Stimulated activated CD8-positive, alpha-beta memory T cell treated with anti-CD3 and anti-CD28 coated beads, Interleukin-12 subunit alpha, Interleukin-12 subunit beta, amount 100 ng/mL, for 4 hours (primary cell): ENCODE measurements at places on chromosomes 2 and 18.

GRCh38 chr2:43158259-43158880 lies 68.0 kb downstream of the ZFP36L2 start:
- no peak for DNase-seq

GRCh38 chr18:27428120-27428519 lies 243.0 kb upstream of the CHST9 start:
- no peak for DNase-seq

DNA sequence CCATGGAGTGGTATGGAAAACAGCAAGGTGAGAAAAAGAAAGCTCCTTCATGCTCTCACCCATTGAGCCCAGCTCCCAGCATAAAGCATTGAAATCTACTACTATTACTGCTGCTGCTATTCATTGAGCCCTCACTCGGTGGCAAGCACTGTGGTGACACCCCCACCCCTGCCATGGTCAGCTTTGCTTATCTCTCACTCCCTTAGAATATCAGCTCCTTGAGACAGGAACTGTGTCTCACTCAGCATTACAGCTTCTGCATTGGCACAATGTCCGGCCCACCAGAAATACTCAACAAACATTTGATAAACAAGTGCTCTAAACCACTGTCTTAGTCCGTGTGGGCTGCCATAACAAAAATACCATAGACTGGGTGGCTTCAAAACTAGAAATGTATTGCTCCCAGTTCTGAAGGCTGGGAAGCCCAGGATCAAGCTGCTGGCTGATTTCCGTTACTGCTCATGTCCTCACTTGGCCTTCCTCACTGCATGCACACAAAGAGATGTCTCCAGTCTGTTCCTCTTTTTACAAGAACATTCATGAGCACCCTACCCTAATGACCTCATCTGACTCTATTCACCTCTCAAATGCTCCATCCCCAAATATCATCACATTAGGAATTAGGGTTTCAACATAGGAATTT lies 116.3 kb downstream of the ZBTB7C start:
- no peak for DNase-seq

DNA sequence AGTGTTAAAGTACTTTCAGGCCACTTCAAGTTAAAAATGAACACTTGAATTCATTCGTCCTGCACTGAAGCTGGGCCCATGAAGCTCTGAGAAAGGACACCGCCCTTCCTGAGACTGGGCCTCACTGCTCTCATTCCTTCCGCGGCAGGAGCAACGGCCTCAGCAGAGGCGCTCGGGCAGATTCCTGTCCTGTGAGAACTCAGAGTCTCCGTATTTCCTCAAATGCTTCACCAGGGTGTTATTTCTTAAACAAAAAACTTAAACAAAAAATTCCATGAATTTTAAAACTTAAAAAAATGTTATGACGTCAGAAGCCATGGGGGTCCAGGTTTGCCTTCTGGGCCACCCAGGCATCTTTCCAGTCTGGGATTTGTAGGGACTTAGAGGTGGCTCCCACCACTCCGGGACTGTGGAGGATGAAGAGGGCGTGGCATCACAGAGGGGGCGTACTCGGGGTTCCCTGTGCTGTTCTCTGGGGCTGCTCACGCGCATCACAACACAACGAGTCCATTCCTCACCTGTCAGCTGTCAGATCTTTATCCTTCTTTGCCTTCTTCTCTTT lies 115.9 kb upstream of the ASB18 start:
- DNase-seq: no peak

DNA sequence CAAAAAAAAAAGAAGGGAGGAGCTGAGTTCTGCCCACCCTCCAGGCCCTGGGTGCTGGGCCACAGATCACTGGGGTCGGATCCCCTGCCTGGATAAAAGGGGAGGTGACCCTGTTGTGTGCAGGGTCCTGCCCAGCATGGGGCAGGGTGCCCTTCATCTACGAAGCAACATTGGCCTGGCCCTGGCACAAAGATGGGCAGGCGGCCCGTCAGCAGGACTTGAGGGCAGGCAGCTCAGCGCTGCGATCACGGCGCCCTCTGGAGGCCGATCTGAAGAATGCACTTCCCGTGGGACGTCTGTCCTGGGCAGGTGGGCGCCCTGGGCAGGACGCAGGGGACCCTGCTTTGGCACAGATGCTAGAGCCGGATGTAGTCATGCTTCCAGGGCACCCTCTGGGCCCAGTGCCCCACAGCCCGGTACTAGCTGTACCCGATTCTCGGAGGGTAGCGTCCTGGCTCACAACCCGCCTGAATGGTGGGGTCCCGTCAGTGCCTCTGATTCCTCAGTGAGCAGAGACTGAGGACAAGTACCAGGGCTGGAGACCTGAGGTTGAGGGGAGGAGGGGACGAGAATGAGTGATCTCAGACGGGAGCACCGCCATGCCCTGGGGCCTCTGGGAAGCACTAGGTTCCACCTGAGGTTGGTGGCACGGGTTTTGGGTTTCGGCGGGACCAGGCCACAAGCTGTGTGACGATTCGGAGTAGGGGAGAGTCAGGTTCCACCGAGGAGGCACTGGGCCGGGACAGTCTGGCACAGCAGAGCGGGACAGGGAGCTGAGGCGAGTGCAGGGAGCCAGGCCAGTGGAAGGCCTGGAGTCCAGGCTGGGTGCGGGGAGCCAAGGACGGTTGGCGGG lies 18.0 kb downstream of the ARID5A start:
- no peak for DNase-seq

GRCh38 chr2:74290066-74290465 lies 53.1 kb downstream of the SLC4A5 start:
- no peak for DNase-seq

GRCh38 chr2:161384864-161385263 lies 31.2 kb upstream of the TBR1 start:
- DNase-seq: no peak

- no peak for DNase-seq
Observed at GRCh38 chr18:49189772-49190171, 239.0 kb upstream of the SMAD7 start.

DNA sequence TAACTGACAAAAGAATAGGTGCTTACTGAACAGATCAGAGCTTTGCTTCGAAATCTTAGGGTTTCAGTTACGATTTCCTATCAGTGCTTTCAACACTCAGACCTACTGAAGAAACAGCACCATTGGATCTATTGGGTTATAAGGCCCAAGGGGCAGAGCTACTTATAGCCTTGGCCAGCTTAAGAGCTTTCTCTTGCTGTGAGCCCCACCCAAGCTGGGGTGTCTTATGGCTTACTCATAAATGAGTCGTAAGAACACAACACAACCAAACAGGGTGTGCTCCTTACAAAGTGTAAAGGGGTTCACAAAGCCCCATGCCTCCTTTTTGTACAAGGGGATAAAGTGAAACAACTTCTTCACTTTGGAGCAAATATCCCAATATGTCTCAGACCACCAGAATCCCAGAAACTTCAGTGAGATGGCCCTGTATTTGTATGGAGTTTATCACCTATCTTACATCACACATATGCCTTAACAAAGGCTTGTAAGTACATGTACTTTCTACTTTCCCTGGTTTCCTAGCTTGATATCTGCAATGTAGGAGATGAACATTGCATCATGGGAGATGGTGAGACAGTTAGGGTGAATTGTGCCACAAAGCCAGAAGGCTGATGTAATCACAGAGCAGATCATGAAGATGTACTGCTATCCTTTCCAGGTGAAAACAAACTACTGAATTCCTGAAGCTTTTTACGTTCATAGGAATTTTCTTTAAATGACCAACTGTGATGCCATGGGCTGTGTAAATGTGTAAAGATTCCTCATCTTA lies 115.5 kb upstream of the GLI2 start:
- no peak for DNase-seq

GRCh38 chr2:232675381-232675780 lies 21.8 kb upstream of the GIGYF2 start:
- no peak for DNase-seq

- no peak for DNase-seq
Observed at GRCh38 chr2:95044601-95045000, 19.1 kb downstream of the MAL start.

DNA sequence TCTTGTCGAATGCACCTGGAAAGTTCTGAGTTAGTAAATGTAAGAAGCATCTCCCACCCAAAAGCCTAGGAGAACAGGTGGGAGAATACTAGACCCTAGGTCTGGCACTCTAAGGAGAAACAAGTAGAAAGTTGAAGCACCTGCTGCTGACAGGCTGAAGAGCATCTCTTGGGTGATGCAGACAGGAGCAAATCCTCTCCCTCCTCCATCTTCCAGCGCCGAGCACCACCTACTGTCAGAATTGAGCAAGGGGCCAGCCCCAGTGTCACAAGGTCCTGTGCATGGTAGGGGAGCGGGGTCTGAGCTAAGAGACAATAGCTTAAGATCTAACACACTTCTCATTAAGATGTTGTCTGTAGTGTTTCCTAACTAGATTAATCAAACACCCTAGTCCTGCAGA lies 52.9 kb downstream of the HK2 start:
- no peak for DNase-seq

GRCh38 chr18:63677500-63678225 lies 16.0 kb upstream of the SERPINB3 start:
- DNase-seq: no peak

DNA sequence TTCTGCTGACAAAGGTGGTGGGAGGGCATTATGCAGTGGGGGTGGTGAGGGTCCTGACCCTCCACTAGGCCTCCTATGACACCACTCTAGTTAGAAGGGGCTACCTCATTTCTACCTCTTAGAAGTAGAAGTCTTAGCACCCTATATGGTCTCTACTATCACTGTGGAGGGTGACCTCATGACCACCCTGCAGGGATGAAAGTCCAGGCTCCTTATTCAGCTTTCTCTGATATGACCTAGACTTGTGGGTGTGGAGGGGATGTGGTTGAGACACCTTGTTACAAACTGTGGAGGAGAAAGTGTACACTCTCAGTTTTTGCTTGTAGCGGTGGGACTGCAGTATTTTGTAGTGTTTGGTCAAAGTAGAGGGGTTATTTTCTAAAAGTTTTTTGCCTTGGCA lies 18.6 kb downstream of the TMEM182 start:
- DNase-seq: no peak

DNA sequence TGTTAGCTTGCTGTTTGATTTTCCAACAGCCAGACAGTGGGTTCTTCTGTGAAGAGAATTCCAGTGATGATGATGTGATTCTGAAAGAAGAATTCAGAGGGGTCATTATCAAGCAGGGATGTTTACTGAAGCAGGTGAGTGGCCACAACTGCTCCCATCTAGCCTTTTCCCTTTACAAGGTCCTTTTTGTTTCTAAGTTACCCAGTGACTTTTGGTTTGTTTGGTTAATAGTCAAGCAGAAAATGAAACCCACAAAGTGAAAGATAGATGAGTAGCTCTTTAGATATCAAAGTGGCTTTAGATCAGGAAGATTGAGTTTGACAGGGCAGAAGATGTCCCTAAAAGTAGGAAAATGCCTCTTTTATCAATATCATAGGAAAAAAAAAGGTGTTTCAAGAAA lies 23.3 kb downstream of the PLEK start:
- DNase-seq: no peak

DNA sequence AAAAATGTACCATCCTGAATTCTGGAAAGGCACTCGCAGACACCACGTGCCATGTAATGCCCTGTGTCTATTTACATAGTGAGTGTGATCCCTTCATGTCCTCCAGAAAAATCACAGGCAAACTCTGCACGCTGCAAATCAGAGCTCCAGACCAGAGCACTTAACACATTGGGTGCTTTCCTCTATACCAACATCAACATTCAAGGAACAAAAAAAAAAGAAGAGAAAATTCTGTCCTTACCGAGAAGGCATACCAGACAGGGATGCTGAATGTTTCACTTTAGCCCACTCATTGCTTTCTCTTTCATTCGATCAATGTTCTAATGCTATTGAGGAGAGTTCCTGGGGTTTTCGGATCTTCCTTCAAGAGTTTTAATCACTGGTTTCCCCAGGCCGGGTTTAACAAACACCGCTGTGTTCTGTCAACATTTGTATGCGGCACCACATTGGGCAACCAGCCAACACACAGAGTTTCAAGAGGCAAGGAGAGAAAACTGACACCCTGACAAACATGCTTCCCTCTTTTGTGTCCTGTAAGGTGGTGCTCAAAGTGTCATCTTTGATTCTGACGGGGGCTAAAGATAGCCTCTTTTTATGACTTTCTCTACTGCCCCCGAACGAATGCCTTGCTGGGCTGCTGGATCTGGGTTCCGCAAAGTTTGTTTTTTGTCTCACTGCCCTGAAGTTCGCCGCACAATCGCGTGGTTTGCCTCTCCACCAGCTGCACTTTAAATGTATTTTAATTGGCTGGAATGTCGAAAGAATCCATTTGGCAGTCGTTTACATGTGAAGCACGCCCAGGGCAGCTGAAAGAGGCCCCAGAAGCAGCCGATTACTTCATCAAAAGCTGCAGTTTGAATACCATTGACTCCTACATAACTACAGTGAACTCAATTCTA lies 106.4 kb upstream of the NCKAP5 start:
- no peak for DNase-seq

GRCh38 chr18:38670486-38670885 lies 1104.9 kb upstream of the CELF4 start:
- no peak for DNase-seq

GRCh38 chr2:134408386-134408785 lies 154.5 kb downstream of the MGAT5 start:
- no peak for DNase-seq

GRCh38 chr2:134737671-134738070 lies 18.9 kb upstream of the TMEM163 start:
- DNase-seq: no peak

DNA sequence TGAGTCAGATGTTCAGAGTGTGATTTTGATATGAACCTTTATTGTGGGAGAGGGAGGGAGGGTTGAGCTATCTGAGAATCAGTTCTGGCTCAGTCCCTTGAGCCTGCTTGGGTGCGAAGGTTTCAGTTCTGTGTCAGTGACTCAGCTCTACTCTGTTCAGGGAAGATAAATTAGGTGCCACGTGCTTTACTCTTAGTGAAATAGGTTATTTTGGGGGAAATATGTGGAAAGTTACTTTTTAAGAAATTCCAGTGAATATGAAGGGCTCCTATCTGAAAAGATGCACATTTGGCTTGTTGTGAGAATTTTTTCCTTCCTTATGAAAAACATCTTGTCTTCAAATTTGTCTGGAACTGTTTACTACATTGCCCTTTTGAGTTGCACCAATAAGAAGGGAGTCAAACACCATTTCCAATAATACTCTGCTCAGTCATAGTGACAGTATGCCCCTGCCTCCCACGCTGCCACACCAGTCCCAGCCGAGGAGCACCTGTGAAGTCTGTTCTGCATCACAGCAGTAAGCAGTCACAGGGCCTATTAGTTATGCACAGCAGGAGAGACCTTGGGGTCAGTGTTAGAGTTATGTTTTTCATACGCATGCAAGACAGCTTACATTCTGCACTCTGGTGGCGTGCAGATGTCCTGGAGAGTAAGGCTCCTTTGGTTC lies 32.8 kb upstream of the DNAH7 start:
- DNase-seq: no peak

- no peak for DNase-seq
Observed at GRCh38 chr2:7962161-7962560, 719.7 kb upstream of the ID2 start.
